ENCODE measurements at places on chromosomes 3 and 15.

- no peak for DNase-seq
Observed at GRCh38 chr3:181316482-181316881, 326.9 kb upstream of the DNAJC19 start.

DNA sequence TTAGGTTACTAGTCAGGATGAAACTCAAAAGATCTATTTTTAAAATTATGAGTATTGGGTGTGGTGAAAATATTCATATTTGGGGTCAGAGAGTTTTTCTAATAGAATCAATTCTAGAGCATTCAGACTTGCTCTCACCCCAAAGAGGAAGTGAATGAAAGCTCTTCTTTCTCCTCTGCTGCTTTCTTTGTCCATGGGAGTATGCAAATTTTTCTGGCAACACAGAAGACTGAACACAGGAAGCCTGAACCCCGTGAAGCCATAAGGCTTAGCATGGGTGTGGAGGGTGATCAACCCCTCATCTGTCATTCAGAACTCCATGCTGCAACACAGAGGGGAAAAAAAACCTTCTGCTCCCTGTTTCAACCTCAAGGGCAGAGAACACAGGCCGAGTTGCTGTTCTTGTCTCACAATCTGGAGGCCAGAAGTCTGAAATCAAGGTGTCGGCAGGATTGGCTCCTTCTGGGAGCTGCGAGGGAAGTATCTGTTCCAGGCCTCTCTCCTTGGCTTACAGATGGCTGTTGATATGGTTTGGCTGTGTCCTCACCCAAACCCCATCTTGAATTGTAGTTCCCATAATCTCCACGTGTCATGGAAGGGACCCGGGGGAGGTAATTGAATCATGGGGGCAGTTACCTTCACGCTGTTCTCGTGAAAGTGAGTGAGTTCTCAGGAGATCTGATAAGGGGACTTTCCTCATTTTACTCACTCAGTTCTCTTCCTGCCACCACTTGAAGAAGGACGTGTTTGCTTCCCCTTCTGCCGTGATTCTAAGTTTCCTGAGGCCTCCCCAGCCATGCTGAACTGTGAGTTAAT is 33.7 kb upstream of the CD47 start:
- DNase-seq: peak; percentile 27

DNA sequence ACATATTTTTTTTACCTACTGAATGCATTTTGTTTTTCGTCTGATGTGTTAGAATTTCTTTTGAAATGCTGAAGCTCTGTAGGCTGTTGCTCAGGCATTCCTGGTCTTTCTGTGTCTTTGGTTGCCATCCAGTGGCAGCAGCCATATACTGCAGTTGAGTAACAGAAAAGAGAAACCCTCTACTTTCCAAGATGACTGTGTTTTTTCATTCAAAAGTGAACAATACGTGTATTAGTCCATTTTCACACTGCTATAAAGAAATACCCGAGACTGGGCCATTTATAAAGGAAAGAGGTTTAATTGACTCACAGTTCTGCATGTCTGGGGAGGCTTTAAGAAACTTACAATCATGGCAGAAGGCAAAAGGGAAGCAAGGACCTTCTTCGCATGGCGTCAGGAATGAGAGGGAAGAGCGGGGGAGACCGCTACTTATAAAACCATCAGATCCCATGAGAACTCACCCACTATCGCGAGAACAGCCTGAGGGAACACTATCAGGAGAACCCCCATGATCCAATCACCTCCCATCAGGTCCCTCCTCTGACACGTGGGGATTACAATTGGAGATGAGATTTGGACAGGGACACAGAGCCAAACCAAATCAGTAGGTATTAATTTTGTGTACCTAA is 4.7 kb upstream of the GOLGA8B start:
- peak; percentile 67 for DNase-seq

DNA sequence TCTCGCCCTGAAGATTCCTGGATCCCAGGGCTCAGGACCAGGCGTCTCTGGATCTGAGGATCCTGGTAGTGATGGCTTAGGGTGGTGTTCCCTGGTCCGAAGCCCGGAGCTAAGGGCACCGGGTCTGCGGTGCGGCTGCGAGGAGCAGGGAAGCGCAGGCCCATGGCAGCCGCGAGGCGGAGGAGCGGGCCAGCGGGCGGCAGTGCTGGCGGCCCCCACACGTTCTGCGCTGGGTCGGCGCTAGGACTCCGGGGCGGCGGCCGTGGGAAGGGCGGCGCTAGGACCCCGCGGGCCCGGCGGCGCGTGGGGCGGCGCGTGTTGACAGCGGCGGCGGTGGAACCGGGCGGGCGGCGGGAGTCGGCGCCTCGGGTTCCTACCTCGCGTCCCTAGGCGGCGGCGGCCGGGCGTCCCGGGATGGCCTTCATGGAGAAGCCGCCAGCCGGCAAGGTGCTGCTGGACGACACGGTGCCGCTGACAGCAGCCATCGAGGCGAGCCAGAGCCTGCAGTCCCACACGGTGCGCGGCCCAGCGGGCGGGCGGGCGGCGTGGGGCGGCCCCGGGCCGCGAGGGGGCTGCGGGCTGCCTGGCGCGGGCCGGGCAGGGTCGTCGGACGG is at the start of gene PXK:
Gene PXK (plus strand): TSS at position 318 of the 614 bp plus-strand sequence. CDS start 97 bp downstream, at position 415.
- DNase-seq: no peak

DNA sequence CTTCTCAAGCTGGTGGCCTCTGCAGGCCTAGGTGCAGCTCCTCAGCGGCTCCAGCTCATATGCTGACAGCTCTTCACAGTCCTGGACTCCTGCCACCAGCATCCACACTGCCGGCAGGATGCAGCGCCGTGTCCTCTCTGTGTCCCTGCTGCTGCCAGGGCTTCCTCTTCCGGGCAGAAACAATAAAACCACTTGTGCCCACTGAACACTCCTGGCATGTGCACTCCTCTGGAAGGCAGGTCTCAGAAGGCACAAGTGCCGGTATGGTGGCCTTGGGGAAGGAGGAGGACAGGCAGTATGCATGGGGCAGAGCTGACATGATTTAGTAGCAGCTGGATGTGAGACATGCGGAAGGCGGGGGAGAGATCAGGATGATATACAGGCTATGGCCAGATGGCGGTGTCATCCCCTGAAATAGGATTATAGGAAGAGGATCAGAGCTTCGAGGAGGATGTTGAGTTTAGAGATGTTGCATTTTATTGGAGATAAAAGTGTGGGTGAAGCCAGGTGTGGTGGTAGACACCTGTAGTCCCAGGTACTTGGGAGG is 7.5 kb upstream of the MAN2A2 start:
- no peak for DNase-seq

GRCh38 chr15:64361259-64361658 is 5.3 kb upstream of the CSNK1G1 start:
- no peak for DNase-seq

GRCh38 chr3:48394391-48394790 is 22.4 kb downstream of the FBXW12 start:
- no peak for DNase-seq

DNA sequence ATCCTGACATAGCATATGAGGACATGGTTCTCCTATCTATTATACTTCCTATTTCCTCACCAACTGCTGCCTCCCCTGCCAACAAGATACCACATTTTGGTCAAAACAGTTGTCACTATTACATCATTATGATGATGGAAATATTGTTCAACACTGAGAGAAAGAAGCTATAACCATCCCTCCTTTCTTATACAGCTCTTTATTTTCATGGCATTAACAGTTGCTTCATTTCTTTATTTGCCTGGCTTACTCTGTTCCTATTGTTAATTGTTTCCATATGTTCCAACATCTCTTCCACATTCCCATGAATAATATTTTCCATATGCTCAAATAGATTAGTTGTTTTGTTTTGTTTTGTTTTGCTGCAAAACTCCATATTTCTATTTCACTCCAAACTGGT is 40.8 kb upstream of the FILIP1L start:
- no peak for DNase-seq

GRCh38 chr3:107928084-107928445 is 162.8 kb downstream of the CD47 start:
- DNase-seq: no peak

DNA sequence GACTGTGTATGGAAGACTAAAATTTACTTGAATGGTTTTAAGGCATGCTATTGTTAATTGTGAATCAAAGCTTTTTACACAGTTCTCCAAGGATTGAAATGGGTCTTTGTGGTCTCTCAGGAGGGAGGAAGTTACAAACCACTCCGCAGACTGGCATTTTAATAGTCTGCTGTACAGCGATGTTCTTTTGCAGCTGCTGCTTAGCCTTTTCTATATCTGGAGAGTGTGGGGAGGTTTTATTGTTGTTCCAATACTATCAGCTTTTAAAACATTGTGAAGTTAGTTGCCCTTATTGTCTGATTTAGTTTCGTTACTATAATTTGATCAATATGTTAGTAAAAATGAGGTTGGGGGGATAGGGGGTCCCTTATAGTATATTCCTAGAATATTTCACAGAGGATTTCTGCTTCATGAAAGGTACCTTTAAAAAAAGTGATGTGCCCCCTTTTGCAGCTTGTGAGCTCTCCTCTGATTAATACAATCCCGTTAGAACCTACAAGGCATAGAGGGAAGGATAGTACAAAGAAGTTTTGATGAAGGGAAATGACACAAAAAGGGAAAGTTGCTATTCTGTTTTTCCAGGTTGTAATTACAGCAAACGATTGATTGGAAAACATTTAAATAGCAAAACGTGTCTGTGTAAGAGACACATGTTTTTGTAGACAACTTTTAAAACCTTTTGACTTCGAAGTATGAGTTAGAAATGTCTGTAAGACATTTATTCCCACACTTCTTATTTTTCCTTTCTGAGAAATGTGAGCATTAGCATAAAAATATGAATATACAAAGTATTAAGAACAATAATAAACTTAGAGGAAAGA is 158.3 kb upstream of the CGNL1 start:
- DNase-seq: no peak

- DNase-seq: no peak
Observed at GRCh38 chr15:72179950-72180581, 17.5 kb downstream of the GRAMD2A start.

- no peak for DNase-seq
Observed at GRCh38 chr15:64816452-64816851, 9.0 kb downstream of the PIF1 start.

DNA sequence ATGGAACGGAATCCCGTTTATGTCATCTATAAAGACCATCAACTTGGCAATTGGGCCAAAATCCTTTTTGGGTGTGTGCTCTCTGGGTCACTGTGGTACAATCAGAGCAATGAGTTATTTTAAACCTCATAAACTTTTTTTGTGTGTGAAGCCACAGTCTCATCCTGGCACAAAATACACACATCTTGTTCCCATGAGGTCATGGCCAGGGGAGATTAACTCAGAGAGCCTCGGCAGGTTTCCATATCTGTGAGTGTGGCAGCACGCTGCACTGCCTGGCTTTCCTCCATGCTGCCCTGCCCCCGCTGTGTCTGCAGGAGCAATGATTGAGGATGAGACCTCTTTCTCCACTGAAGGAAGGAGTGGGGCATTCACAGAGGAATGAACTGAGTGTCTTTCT is 54.0 kb upstream of the DLG1 start:
- DNase-seq: no peak

GRCh38 chr3:178669758-178670157 is 133.5 kb downstream of the KCNMB2 start:
- DNase-seq: no peak

- no peak for DNase-seq
Observed at GRCh38 chr3:155184011-155184410, 103.9 kb downstream of the MME start.

DNA sequence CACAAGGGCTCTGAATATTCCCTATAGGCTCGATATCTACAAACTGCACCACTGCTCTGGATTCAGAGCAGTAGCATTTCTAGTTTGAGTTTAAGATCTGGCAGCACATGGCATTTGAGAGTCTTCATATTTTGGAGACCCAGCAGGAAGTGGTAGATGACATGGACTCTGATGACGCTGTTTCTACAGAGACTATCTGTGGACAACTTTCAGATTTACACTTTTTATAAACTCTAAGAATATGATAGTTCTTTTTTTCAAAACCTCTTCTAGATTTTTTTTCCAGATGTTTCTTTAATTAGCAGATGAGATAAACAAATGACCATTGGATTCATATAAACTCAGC is 35.8 kb downstream of the ARMC8 start:
- DNase-seq: no peak

GRCh38 chr3:10551139-10551538 is 45.8 kb upstream of the ATP2B2 start:
- DNase-seq: no peak

- DNase-seq: no peak
Observed at GRCh38 chr3:70108072-70108471, 108.5 kb downstream of the SAMMSON start.

DNA sequence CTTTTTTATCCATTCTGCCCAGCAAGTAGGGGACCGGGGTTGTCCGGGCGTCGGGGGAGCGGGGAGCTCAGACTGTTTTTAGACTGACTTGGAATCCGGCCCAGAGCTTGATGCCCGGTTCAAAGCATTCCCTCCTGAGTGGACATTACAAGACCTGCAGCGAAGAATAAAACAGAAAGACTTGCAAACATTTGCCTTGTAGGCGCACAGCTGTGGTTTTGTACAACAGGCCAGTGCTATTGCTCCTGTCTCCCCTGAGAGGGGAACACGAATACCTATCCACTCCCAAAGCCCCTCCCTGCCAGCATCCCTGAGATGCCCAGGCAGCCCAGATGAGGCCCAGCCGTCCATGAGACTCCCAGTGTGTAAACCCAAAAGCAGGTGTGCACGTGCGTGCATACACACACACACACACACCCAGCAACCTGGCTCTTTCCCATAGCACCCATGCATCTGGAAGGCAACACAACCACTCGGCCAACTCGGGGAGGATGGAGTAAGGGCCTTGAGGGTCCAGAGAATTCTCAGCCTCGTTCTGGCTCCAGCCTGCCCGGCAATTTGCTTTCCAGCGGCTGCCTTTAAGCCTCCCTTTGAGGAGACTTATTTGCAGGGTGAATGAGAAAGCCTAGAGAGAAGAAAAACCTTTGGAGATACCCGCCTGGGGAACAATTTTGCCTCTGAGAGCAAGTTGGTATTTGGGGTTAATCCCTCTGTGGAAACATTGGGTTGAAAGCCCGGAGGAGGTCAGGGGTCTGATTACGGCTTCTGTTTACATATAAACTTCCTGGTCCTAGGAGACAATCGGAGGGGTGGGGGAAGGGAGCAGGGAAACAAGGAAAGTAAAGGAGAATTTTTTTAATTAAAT is 161.0 kb upstream of the HES1 start:
- DNase-seq: no peak

- DNase-seq: no peak
Observed at GRCh38 chr3:46854555-46854991, 8.7 kb downstream of the MYL3 start.

DNA sequence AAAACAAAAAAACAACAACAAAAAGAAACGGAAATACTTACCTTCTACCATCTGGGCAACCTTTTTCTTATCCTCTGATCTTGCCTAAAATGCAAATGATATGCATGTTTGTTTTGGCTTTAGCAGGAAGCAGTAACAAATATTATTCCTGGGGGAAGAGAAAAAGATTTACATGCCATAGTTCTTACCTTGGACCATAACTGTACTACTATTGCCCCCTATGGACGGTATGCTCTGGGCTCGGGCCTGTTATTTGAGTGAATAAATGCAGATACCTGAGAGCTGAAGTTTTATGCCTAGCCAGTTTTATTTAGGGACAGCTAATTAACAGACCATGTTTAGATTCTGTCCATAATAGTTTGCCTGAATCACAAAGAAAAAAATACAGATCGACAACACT is 12.6 kb upstream of the STARD5 start:
- no peak for DNase-seq
